Daoy (cell line): ENCODE measurements at places on chromosomes 5 and 9. TPM values are rescaled to one million over a fixed set of nuclear protein-coding genes. Genes with fewer than 3 reads are reported as not detected.

Gene ZDHHC11B
- under 0.01 TPM in 1 of 2 replicates, not detected in the other for total RNA-seq

GRCh38 chr9:98869866-98870265, 62.4 kb downstream of the GALNT12 start:
- DNase-seq = no peak

GRCh38 chr9:127277099-127277498, 12.5 kb downstream of the GARNL3 start:
- DNase-seq = no peak

DNA sequence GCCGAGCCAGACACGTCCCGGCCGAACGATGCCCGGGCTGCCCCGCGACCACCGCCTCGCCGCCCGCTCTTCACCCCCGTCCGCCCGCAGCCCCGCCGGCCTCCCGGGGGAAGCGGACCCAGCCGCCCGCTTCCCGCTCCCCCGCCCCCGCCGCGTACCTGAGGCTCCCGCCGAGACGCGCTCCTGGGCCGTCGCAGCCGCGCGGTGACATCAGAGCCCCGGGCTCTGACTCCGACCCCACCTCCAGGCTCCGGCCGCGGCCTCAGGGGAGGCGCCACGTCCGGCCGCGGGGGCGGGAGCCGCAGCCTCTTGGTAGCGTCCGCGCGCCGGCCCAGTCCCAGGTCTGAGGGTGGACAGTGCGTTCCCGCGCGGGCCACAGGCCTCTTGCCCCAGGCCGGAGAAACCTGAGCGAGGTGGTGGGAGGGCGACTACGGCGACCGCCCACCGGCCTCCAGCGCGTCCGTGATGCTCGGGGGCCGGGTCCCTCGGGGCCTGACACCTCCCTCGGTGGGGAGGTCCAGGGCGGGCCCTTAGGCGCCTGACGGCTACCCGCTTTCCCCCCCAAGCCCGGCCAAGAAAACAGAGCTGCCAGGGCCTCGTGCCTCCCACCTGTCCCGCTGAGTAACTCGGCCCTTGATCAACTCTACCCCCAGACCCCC, at the start of gene SHROOM1:
SHROOM1 (minus strand) TSS at position 212 of the 659 bp plus-strand sequence. CDS start 4,507 bp downstream, outside the sequence.
- DNase-seq = peak; percentile 70

Gene NR6A1
- total RNA-seq = 1.3 and 5.1 TPM in 2 replicates

GRCh38 chr9:20397348-20397747, 225.0 kb downstream of the MLLT3 start:
- DNase-seq = no peak

GRCh38 chr9:31323726-31324444, 1060.6 kb upstream of the ACO1 start:
- DNase-seq = no peak

Gene CCL27
- not detected in 2 replicates for total RNA-seq

Gene NLN
- total RNA-seq = 43.8 and 44.2 TPM in 2 replicates

GRCh38 chr5:126801992-126802294, 25.0 kb downstream of the LMNB1 start:
- no peak for DNase-seq
